Effector CD4-positive, alpha-beta T cell (primary cell): ENCODE measurements at places on chromosomes 11 and 22.

DNA sequence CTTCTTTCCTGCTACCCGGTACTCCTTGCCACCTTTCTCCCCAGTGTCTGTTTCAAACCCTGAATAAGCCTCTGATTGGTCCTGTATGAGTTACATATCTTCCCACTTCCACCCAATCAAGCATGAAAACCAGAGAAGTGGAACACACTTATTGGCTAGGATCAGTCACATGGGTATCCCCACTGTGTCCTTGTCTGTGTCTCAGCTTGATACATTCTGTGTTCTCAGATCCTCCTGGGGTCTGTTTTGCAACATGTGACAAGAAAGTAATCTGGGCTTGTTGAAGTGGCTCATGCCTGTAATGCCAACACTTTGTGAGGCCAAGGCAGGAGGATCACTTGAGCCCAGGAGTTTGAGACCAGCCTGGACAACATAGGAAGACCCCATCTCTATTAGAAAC, 23.9 kb downstream of the MCHR1 start:
- DNase-seq, result no peak

DNA sequence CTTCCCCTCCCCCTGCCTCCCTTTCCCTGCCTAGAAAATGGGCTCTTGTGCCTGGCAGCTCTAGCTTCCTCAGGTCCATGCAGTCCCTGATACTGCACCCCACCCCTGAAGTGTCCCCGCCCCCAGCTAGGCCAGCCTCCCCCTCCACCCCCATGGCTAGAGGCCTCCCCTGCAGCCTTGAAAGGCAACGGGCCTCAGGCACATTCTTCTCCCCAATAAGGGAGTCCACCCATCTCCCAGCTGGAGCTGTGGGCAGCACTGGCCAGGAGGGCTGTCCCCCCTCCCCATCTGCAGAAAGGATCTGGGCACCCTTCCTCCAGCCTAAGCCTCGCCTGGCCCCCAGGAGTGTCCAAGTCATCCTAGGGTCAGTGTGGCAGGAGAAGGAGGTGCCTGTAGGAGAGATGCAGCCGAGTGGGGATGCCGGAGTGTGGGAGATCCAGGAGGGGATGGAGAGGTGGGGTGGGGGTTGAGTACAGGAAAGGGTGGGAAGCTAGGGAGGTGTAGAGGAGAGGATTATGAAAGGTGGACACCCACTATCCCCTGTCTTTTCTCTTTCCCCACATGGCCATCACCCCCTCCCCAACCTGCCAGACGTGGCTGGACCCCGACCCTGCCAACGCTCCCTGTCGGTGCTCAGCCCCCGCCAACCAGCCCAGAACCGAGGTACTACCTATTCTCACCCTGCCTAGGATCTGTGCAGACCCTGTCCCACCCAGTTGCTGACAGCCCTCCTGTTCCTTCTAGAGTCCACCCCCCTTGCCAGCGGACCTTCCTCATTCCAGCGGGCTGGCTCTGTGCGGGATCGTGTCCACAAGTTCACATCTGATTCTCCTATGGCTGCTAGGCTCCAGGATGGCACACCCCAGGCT, 9.3 kb downstream of the SMTN start:
- no peak for DNase-seq

GRCh38 chr11:70637186-70637800, 239.0 kb downstream of the CTTN start:
- DNase-seq, result no peak

GRCh38 chr11:74018331-74019005, 9.6 kb upstream of the UCP3 start:
- DNase-seq, result no peak

- no peak for DNase-seq
These were observed 33.8 kb downstream of the TECTA start for GRCh38 chr11:121134741-121135312.
